ENCODE measurements at places on chromosomes 12 and 14. TPM values are rescaled to one million over a fixed set of nuclear protein-coding genes. Genes with fewer than 3 reads are reported as not detected.
A peak's percentile ranks its signal among the peaks of the same experiment; 100 is the strongest.

Gene PPP1R36
- total RNA-seq = not detected

Gene SMCO2
- not detected for total RNA-seq

Gene RPGRIP1
- total RNA-seq = 0.86 TPM

Gene MYL2
- total RNA-seq = 0.39 TPM

Gene LRRC10
- total RNA-seq = not detected

Gene M6PR
- 204 TPM for total RNA-seq

Gene KRT8
- total RNA-seq = 0.94 TPM

Gene E2F7
- 0.42 TPM for total RNA-seq

DNA sequence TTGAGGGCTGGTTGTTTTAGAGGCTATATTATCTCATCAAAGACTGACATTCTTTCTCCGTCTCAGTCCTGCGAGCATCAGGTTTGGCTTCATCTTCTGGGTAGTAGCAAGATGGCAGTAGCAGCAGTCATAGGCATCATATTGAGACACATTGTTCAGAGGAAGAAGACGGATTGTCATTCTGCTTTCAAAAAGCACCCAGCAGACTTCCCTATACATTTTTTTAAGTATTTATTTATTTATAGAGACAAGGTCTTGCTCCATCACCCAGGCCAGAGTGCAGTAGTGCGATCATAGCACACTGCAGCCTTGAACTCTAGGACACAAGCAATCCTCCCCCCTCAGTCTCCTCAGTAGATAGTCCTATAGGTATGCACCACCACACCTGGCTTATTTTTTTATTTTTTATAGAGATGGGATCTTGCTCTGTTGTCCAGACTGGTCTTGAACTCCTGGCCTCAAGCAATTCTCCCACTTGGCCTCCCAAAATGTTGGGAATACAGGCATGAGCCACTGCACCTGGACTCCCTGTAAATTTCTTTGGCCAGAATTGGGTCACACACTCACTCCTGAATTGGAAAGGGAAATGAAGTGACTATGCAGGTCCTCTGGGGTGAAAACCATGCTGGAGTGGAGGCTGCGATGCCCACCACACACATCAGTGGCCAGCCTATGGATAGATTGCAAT, 125.4 kb downstream of the SLC38A6 start:
- no peak for DNase-seq

- DNase-seq = peak; percentile 35
Measured at GRCh38 chr12:8065991-8066594, at the start of gene C3AR1. Gene C3AR1 (minus strand): TSS chr12:8066359. CDS start chr12:8060185, 6,174 bp downstream.

DNA sequence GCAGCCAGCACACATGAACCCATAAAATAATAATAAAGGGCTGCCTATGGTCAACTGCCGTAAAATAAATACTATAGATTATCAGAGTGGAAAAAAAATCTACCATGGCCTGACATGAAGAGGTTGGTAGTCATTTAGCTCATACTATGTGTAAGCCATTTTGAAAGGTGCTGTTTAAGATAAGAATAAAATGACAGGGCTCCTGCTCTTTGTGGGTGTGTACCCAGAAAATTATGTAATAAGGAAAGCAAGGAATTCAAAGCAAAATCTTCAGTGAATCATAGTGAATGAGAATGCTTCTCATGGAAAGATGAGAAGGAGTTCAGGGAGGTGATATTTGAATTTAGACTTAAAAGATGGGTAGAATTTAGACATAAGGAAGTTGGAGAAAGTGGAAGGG, 42.9 kb upstream of the PPM1H start:
- no peak for DNase-seq

- no peak for DNase-seq
Measured at GRCh38 chr14:50011242-50011641, 105.1 kb downstream of the VCPKMT start.

GRCh38 chr12:43131301-43131700, 420.7 kb downstream of the ADAMTS20 start:
- DNase-seq = no peak

DNA sequence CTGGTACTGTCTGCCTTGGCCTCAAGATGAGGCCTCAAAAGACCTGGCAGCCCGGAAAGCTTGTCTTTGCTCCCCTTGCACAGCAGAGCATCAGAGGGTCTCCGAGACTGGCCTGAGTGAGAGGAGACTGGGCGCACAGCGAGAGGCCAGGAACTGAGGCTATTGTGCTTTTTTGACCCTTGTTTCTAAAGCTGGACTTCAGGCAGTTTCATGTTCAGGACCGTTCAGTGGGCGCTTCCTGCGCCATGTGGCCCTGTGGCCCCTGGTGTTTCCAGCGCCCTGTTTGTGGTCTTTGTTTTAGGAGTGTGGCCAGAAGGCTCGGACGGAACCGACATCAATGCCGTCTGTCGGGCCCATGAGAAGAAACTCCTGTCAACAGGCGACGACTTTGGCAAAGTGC, 126.3 kb upstream of the EVL start:
- DNase-seq = no peak

DNA sequence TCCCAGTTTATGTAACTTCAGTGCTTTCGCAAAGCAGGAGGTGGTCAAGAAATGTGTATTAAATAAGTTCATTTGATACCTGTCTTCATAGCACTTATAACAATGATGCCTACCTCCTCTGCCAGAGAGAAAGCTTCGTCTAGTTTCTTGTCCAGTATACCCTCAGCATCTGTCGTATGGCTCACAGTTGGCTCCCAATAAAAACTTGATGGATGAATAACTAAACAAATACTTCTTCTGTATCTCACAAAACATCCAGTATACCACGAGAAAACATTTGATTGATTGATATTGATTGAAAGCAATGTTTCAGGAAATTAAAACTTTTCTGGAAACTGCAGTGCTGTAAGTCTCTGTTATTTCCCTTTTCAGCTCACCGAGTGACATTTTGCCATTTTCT, 26.9 kb upstream of the PTGDR start:
- no peak for DNase-seq

- peak; percentile 49 for DNase-seq
Measured at GRCh38 chr12:49667325-49668090, 39.7 kb downstream of the FMNL3 start.

GRCh38 chr12:70319605-70320004, 46.5 kb upstream of the KCNMB4 start:
- no peak for DNase-seq

DNA sequence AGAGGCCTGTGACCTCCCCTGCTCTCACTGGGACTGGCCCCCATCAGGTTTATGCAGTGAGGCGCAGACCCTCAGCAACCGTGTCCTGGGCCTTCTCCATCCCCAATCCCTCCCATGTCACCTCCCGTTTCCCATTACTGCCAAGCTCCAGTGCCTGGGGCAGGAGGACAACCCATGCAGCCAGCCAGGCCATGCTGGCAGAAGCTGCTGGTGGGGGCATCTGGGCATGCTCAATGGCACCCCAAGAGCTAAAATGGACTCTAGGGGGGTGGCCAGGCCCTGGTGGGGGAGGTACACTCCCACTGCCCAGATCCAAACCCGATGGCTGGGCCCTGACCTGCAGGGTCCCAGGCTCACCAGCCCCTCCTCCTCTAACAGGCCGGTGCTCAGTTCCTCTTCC, 20.5 kb upstream of the GPR132 start:
- DNase-seq = no peak

DNA sequence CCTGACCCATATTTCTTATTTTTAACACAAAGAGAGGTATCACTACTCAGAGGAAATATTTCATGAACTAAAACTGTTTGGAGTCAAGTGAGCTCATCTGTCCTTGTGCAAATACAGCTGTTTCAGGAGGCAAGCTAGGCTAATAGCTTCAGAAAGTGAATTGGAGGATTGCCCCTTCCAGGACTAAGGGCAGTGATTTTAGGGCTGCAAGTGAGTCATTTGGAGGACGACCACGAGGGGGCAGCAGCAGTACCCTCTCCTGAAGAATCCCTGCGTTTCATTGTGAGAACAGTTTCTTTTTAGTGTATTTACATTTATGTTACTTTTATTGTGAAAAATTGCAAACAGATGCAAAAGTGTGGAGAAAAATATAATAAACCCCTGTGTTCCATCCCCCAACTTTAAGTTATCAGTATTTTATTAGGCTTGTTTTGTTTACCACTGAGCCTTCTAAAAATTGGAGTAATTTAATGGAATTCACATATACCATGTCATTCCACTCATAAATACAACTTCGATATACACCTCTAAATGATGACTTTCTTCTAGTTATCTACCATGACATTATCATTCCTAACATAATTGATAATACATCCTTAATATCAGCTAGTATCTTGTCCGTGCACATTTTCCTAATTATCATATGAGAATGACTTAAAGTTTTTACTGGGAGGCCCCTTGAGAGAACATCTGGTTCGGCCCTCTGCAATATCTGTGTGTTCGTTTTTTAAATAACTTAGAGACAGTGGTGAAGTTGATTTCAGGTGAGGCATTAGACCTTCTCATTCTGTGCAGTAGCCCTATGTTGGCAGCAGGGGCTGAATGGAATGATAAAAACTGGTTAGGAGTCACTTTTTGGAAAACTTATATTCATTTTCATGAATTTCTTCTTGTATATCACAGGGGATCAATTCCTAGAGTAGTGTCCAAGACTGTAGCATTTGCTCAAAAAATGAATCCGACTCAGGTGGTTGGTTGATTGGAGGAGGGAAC, 13.7 kb downstream of the FOXJ2 start:
- peak; percentile 79 for DNase-seq

- DNase-seq = peak; percentile 15
Measured at GRCh38 chr12:57112492-57113294, 1.5 kb upstream of the STAT6 start.

- DNase-seq = no peak
Measured at GRCh38 chr12:113366827-113367226, 8.4 kb downstream of the PLBD2 start.

DNA sequence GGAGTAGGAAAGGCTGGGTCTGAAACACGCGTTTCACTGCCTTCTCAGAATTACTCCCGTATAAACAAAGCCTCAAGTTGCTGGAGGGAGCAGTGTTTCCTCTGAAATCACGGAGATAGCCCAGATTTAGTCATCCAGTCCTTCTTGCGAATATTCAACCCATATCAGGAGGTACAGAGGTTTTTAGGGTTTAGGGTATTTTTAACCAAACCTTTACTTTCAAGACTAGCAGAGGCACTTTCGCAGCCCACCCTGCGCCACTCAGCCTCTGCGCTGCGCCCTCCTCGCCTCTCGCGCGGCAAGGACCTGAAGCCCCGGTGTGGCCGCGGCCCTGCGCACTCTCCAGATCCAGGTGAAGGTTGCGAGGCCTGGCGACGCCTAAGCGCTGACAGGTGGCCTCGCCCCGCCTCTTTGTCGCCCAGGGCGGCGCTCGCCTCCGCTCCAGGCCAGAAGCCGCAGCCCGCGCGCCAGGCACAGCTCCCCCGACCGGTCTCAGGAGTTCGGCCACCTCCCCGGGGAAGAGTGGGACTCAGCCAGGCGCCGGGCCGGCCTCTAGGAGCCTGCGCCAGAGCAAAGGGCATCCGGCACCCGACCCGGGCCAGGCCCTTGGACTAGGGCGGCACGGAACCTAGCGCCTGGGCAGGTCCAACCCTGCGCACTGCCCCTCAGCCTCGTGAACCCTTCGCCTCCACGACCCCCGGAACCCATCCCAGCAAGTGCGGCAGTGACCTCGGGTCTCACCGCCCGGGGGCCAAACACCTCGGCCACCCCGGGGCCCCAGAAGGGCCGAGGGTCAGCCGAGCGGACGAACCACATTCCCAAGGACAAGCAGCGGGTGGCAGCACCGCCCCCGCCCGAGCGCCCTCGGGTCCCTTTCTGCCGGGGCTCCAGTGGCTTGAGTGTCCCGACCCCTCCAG, 1.8 kb upstream of the SAMD4A start:
- peak; percentile 82 for DNase-seq

DNA sequence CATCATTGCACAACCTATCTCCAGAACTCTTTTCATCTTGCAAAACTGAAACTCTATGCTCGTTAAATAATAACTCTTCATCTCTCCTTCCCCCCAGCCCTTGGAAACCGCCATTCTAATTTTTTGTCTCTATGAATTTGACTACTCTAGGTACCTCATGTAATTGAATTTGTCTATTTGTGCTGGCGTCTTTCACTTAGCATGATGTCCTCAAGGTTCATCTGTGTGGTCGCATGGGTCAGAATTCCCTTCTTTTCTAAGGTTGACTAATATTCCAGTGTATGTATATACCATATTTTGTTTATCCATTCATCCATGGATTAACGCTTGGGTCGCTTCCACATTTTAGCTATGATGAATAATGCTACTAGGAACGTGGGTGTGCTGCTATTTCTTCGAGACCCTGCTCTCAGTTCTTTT, 80.1 kb downstream of the PLXNC1 start:
- DNase-seq = no peak

All from B cell (primary cell).